ENCODE measurements at places on chromosomes 1 and 21.

DNA sequence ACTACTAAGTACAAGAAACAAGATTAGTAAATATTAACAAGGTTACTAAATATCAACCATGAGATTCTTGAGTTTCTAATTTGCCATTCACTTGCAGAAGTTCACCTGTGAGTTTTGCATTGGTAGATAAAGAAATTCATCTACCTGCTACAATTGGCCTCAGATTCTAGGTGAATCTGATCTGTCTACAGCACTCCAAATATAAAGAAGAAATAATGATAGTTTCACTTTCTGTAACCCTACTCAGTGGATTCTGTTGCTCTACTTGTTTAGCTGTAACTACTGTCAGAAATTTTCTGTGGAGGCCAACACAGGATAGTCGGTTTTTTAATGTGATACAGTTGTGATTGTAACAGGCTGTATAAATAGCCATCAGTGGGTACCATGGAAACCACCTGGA lies 118.6 kb downstream of the NR5A2 start:
- no peak for DNase-seq

- DNase-seq = no peak
Measured at GRCh38 chr1:234582681-234583301, 27.2 kb downstream of the IRF2BP2 start.

GRCh38 chr1:160338580-160338979 lies 4.5 kb downstream of the COPA start:
- DNase-seq = no peak

GRCh38 chr1:1353389-1354151 lies 4.4 kb upstream of the DVL1 start:
- no peak for DNase-seq

DNA sequence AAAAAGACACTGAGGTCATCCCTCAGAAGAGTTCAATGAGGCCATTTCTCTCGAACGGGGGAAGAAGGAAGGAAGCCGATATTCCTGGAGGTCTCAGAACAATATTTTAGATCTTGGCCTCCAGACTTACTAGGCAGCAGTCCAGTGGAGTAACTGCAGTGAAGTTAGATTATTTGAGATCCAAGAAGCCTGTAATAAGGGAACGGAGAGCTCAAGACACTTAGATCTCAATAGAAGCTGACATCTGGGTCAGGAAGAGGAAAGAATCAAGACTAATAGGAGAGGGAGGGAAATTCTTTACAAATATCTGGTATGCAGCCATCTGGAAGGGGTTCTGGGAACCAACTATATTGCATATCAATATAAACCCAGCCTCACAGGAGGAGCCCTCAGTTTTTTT lies 13.6 kb upstream of the ENAH start:
- no peak for DNase-seq

- peak; percentile 75 for DNase-seq
Measured at GRCh38 chr1:201703621-201704438, 125.1 kb upstream of the IPO9 start.

DNA sequence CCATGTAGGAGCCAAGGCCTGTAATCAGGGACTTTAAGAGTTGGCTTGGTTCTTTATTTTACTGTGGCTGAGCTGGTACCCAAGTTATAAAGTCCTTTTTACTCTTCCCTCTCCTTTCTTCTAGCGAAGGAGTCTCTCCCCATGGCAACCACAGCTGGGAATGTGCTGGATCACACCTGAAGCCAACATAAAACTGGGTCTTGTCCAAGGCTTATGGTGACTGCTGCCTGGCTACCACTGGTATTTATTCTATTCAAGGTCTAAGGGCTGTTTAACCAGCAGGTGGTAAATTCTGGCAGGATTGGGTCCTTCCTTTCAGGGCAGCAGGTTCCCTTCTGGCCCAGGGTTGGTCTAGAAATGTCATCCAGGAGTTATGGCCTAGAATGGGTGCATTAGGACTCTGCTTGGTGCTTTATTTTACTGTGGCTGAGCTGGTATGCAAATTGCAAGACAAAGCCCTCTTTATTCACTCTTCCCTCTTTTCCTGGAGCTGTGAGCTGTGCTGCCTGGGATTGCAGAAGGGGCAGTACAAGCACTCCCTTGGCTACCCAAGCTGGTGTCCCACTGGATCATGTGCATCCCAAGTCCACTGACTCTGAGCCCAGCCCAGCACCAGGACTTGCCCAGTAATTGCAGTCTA lies 26.6 kb downstream of the SLC22A15 start:
- no peak for DNase-seq

DNA sequence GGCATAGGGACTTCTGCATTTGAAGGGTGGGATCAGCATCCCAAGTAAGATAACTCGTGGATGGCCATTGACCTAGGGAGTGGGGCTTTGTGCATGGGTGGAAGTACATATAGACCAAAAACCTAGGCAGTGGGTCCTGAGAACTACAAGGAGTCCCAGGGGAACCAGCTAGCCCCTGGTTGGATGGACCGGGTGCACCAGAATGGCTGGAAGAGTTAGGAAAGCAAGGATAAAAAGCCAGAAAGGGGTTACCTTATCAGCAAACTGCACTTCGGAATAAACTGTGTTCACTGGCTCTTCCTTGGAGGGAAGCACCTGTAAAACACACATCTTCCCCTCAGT lies 26.6 kb upstream of the SLAMF6 start:
- no peak for DNase-seq

- DNase-seq = no peak
Measured at GRCh38 chr1:244074559-244075171, 23.6 kb downstream of the ZBTB18 start.

DNA sequence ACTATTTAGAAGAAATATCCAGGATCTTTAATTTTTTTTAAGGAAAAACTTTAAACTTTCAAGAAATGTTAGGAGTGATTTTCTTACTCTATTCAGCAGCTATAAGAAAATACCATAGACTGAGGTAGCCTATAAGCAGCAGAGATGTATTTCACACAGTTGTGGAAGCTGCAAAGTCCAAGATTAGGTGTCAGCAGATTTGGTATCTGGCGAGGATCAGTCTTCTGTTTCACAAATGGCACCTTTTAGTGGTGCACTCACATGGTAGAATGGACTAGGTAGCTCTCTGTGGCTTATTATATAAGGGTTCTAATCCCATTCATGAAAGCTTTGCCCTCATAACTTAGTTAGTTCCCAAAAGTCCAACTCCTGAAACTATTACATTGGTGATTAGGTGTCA lies 207.4 kb downstream of the NCAM2 start:
- DNase-seq = no peak

GRCh38 chr1:59494145-59494833 lies 197.4 kb downstream of the FGGY start:
- DNase-seq = no peak

GRCh38 chr21:15751546-15751945 lies 21.8 kb downstream of the USP25 start:
- DNase-seq = no peak

DNA sequence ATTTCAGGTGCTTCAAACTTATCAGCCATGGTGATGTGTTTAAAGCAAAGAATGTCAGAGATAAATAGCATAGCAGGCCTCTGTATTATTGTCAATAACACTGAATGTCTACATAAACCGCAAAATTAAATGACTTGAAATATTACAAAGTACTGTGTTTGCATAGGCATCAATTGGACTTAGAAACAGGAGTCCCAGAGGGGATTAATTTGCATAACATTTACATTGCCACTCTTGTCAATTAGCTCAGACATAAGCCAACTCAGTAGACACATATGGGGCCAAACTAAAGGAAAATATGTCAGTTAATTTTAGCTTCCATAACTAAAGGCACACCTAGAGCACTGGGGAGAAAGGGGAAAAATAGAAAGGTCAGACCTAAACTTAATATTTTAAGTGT lies 814.5 kb upstream of the NEGR1 start:
- DNase-seq = no peak

GRCh38 chr1:212452323-212453155 lies 19.8 kb downstream of the NENF start:
- DNase-seq = no peak

GRCh38 chr1:86195281-86195680 lies 38.7 kb upstream of the COL24A1 start:
- no peak for DNase-seq

- no peak for DNase-seq
Measured at GRCh38 chr1:234956821-234957329, 171.8 kb downstream of the TOMM20 start.

- no peak for DNase-seq
Measured at GRCh38 chr21:41634211-41634694, 126.3 kb upstream of the TMPRSS2 start.

- peak; percentile 30 for DNase-seq
Measured at GRCh38 chr1:170200621-170201397, 55.0 kb downstream of the NTMT2 start.

DNA sequence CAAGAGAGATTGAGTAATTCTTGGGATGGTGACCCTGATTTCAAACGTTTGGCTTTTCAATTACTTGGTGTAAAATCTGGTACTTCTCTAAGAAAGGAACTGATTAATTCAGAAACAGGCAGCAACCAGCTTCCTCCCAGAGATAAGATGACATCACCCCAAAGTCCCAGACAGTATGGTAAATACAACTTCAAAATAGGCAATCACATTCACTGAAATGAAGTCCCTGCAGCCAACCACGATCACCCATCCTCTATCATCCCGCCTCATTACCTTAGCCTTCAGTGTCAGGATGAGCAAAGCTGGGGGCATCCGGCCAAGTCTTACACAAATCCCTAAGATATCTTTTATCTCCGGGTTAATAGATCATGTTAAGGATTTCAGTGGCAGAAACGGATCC lies 26.4 kb upstream of the RUNX1 start:
- peak; percentile 11 for DNase-seq

GRCh38 chr1:223733898-223734852 lies 21.8 kb downstream of the CAPN2 start:
- no peak for DNase-seq

- DNase-seq = no peak
Measured at GRCh38 chr1:109225308-109225707, 11.6 kb downstream of the SARS1 start.

DNA sequence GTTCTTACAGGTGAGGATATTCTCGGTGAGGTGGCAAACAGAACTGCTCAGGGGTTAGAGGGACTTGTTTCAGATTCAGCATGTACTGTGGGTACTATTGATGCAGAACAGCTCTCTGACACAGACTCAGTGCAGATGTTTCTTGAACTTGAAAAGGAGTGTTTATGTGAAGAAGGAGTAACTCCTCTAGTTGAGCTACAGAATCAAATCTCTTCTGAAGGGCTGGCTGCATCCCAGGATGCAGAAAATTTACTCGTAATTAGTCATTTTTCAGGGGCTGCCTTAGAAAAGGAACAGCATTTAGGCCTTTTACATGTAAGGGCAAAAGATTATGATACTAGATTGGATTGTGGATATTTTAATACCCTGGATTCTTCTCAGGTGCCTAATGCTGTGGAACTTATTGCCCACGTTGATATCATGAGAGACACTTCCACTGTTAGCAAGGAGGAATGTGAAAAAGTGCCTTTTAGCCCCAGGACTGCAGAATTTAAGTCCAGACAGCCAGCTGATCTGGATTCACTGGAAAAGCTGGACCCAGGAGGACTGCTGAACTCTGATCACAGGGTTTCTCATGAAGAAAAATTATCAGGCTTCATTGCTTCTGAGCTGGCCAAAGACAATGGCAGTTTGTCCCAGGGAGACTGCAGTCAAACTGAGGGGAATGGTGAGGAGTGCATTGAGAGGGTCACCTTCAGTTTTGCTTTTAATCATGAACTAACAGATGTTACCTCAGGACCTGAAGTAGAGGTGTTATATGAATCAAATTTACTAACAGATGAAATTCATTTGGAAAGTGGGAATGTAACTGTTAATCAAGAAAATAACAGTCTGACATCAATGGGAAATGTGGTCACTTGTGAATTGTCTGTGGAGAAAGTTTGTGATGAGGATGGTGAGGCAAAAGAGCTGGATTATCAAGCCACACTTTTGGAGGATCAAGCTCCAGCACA lies 79.6 kb upstream of the BMP8A start:
- DNase-seq = no peak

DNA sequence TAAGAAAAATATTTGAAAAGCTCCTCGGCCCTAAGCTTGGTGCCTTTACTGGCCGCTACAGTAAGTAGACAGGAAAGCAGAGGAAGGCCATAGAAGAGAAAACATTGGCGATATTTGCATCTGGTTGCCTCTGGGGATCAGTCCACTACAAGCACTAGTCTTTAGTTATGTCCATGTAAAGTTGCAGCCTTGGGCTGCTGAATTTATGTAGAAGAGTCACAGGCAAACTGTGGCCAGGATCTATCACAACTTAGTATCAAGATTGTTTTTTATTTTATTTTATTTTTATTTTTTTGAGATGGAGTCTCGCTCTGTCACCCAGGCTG lies 228.7 kb upstream of the CAMK1G start:
- DNase-seq = no peak

- no peak for DNase-seq
Measured at GRCh38 chr1:237281481-237281880, 239.5 kb downstream of the RYR2 start.

DNA sequence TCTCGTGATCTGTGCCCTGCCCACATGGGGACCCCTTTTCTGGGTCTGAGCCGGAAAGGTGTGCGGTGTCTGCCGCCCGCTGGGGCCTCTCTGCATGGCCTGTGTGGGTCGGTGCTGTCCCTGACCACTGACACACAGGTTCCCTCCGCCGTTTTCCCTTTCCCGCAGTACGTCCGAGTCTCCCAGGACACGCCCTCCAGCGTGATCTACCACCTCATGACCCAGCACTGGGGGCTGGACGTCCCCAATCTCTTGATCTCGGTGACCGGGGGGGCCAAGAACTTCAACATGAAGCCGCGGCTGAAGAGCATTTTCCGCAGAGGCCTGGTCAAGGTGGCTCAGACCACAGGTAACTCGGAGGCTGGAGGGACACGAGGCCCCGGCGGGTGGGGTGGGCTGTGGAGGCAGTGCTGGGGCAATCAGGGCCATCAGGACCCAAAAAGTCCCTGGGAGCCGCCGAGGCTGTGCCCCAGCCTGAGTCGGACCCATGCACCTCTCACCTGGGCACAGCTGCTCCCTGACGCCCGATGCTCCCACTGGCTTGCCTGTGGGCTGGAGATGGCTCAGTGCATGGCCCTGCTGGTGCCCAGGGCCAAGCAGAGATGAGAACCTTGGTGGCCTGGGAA lies 13.3 kb downstream of the TRPM2 start:
- no peak for DNase-seq

DNA sequence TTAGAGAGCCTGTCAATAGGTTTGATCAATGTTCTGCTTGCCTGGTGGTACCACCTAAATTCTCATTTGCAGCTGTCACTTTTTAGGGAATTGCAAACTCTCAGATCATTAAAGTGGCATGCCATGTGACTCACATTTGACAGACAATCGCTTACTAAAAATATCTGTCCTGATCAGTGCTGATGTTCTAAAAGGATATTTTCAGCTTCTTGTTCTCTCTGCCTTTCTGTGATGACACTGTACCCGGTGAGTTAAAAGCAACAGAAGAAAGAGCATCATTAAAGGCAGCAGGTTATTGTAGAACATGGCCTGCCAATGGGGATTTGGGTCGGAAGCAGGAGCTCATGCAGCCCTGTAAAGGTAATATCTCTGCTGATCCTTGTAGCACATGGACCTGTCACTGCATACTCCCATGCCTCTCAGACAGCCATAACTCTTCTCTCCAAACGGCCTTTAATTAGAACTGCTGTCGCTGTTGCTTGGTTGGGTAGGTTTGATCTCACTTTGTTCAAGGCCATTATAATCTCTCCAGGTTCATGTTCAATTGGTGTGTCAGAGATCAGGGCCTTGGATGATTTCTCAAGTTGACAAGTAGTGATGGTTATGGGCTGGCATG lies 441.3 kb upstream of the DEPDC1 start:
- no peak for DNase-seq
